Mesothelial cell of epicardium (in vitro differentiated cells): ENCODE measurements at places on chromosomes 13 and 19.
A peak's percentile ranks its signal among the peaks of the same experiment; 100 is the strongest.

DNA sequence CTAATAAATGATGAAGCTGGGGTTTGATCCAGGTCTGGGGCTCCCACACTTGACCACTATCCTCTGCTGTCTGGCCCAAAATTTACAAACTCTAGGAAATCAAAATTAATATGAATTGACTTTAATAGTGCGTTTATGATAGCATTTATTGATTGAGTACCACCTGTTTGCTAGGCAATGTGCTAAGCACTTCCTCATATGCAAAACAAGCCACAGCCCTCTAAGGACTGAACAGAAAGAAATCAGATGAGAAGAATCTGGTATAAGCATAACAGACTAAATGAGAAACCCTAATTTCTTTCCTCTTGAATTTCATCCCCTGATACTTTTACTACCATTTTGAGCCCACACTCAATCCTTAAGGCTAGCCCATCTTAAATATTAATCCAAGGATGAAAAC lies 6.6 kb upstream of the MLNR start:
- no peak for DNase-seq

DNA sequence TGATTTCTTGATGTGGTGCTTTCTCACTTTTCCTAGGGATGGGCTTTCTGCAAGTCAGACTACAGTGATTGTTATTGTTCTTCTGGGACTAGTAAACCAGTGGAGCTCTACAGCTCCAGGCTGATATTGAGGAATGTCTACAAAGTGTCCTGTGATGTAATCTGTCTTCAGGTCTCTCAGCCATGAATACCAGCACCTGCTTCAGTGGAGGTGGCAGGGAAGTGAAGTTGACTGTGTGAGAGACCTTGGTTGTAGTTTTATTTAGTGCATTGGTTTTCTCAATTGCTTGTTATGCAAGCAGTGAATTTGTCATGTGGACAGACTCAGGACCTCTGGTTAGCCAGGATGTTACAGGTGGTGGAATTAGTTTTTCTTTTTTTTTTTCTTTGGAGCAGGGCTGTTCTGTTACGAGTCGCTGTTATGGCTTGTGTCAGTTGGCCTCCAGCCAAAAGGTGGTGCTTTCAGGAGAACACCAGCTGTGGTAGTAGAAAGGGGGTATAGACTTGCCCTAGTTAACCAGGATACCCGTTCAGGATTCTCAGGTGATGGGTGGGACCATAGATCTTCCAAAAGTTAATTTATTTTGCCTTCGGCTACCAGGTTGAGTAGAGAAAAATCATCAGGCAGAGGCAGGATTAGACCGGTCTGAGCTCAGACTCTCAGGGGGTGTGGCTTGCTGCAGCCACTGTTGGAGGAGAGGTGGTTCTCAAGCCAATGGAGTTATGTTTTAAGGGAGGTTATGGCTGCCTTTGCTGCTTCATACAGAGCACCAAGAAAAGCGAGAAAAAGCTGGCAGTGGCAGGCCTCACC lies 11.9 kb upstream of the ZNF675 start:
- DNase-seq: peak; percentile 23

GRCh38 chr13:74450964-74451363 lies 316.8 kb upstream of the KLF12 start:
- DNase-seq: no peak

- DNase-seq: no peak
Measured at GRCh38 chr13:95516021-95516420, 36.5 kb upstream of the CLDN10 start.

- no peak for DNase-seq
Measured at GRCh38 chr13:86447479-86447878, 648.3 kb upstream of the SLITRK6 start.

- no peak for DNase-seq
Measured at GRCh38 chr13:81757348-81757970, 1416.5 kb upstream of the SPRY2 start.

DNA sequence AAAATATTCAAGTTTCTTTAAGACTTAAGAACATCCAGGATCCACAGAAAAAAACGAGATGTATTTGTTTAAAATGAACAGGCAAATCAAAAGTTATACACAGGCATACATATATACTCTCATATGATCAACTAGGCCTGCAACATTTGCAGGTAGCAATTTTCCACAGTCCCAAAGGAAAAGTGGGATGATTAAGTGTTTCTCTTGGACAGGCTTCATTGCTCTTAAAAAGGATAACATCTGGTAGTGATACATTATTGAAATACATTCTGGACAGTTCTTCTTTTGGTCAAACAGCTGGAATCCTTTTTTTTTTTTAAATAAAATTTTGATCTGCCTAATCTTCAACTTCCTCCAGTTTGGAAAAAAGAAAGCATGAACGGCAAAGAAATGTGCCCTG lies 114.8 kb upstream of the TDRD3 start:
- no peak for DNase-seq

DNA sequence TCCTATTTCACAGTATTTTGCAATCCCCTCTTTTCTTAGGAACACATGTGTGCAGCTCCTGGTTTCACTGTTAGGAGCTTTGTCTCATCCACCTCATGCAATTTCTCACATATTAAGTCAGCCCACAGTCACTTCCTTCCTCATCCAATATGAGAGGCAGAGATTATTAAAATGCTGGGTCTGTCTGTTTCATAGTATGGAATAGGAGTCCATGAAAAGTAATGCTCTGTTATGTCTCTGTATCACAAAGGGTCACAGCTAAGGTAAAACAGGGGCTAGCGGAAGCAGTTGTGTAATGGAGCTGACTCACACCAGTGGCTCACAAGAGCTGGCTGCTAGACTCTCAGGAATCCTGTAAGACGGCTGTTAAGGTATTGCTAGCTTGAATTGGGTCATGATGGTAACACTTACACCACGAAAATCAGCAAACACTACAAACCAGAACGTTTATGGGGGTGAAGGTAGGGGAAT lies 216.5 kb downstream of the EFNB2 start:
- DNase-seq: no peak

DNA sequence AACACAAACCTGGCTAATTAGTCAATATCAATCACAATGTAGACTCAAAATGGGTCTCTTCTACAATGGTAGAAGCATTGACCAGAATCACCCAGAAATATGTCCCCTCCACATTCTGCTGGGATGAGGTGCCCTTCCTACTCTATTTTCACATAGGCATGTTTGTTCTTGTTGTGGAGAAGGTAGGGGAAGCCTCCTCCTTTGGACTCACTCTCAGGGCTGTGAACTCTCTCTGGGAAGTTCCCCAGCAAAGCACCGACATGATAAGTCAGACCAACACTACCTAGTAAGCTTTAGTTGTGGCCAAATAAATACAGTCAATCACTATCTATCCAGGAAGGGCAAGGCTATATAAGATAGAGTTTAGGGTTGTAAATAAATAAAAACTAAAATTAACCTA lies 194.5 kb upstream of the UBL3 start:
- DNase-seq: no peak

DNA sequence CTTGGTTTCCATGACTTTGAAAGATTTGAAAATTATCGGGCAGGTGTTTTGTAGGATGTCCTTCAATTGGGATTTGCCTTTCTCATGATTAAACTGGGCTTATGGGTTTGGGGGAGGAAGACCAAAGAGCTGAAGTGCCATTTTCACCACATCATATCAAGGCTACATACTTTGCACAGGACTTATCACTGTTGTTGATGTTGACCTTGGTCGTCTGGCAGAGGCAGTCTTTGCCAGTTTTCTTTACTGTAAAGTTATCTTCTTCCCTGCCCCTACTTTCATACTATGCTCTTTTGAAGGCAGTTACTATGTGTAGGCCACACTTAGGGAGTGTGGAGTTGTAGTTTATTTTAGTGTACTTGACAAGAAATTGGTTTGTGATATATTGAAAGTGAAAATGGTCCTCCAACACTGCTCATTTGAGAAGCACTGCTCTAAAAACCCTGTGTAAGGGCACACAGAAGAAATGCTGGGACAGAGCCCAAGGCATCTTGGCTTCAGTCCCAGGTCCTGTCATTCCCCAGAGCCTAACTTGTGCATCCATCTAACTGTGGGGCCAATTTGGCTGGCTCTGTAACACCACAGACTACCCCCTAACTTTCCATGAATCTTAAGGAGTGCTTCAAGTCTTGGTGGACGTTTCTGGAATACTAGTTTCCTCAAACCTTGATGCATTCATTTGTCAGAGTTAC lies 384.9 kb downstream of the KCNRG start:
- no peak for DNase-seq

DNA sequence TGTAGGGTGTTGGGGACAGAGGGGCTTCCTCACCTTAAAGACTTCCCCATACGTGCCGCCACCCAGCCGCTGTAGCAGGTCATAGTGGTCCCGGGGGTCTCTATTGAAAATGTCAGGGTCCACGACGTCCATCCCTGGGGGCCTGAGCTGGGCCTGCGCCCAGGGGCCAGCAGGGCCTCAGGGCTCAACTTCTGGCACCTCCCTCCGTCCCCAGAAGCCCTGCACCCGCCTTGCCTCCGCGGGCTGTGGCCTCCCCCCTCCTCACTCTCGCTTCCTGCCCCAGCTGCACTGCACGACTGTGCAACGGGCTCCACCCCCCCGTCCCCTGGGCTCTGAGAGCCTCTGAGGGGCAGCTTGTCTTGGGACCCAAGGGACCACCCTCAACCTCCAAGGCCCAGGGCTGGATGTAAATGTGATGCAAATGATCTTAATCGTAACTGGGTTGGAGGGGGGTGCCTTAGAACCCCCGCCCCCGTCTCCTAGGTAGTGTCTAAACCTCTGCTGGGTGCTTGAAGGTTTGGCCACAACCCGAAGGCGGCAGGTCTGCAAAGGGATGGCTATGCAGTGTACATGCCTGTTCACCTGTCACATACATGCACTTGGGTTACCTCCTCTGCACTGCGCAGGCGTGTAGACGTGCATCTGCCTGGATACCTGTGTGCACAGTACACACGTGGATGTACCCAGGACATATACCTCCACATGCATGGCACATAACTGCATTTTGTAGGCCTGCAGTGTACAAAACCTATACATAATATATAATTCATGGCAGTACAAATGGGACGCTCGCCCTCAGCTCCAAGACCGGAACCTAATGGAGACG lies at the start of gene MAP4K1:
Gene MAP4K1, minus strand, starts transcription at position 190 of the 826 bp plus-strand sequence. Its CDS starts 58 bp downstream, at position 132.
- DNase-seq: no peak

GRCh38 chr19:17376935-17377600 lies at the start of gene PLVAP:
TSS of gene PLVAP (minus strand) at chr19:17377342. CDS start at chr19:17377288, 54 bp downstream.
- no peak for DNase-seq

DNA sequence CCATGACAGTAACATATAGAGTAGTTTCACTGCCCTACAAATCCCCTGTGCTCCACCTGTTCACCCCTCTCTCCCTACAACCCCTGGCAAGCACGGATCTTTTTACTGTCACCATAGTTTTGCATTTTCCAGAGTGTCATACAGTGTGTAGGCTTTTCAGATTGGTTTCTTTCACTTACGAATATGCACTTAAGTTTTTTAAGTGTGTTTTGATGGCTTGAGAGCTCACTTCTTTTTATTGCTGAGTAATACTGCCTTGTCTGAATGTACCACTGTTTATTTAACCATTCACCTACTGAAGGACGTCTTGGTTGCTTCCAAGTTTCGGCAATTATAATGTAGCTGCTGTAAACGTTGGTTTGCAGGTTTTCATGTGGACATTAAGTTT lies 175.1 kb downstream of the ITGBL1 start:
- DNase-seq: no peak

DNA sequence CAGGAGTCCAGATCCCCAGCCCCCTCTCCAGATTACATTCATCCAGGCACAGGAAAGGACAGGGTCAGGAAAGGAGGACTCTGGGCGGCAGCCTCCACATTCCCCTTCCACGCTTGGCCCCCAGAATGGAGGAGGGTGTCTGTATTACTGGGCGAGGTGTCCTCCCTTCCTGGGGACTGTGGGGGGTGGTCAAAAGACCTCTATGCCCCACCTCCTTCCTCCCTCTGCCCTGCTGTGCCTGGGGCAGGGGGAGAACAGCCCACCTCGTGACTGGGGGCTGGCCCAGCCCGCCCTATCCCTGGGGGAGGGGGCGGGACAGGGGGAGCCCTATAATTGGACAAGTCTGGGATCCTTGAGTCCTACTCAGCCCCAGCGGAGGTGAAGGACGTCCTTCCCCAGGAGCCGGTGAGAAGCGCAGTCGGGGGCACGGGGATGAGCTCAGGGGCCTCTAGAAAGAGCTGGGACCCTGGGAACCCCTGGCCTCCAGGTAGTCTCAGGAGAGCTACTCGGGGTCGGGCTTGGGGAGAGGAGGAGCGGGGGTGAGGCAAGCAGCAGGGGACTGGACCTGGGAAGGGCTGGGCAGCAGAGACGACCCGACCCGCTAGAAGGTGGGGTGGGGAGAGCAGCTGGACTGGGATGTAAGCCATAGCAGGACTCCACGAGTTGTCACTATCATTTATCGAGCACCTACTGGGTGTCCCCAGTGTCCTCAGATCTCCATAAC lies at the start of gene APOE:
Gene APOE, plus strand, starts transcription at position 360 of the 724 bp plus-strand sequence. CDS start 829 bp downstream, outside the sequence.
- peak; percentile 48 for DNase-seq
